ENCODE measurements at places on chromosomes 4 and X. TPM values are rescaled to one million over a fixed set of nuclear protein-coding genes. Genes with fewer than 3 reads are reported as not detected.

- DNase-seq = no peak
These were observed 127.1 kb downstream of the FBXO8 start for GRCh38 chr4:174156239-174156826.

- no peak for DNase-seq
These were observed 927.6 kb downstream of the PCDH7 start for GRCh38 chr4:31647786-31648185.

DNA sequence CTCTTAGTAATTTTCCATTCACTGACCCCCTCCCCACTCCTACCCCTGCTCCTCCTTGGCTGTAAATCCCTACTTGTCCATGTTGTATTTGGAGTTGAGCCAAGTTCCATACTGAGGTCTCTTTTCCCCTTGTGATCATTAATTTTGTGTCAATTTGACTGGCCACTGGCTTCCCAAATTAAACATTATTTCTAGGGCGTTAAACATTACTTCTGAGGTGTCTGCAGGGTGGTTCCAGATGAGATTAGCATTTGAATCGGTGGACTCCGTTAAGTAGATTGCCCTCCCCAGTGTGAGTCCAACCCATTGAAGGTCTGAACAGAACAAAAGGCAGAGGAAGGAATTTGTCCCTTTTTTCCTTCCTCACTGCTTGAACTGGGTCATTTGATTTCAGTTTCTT is 25.7 kb downstream of the SLC39A8 start:
- DNase-seq = no peak

GRCh38 chr4:52036886-52037530 is 1.1 kb downstream of the SGCB start:
- no peak for DNase-seq

DNA sequence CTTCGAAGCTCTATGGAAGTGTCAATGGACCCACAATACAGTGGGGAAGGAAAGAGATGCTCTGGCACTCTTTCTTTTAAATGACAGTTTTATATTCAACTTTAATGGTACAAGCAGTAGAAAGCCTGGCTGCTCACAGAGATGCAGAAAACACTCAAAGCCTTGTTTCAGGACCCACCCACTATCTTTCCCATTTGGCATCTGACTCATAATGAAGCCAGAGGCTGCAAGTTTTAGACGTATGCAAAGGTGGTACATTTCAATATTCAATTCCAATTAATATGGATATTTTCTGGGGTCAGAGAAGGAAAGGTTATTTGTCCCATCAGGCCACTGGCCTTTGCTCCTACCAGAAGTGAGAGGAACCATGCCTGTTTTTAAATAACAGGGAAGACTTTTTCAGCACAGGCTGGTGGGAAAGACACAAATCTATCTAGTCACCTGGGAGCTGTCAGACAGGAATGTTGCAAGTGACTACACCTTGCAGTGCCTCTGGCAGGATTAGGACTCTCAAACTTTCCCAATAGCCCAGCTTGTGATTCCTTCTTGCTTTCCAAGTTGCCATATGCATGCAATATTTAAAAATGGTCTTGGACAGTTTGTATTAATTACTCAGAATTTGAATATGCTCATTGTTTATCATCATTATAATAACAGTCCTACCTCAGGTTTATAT is 70.0 kb upstream of the RAB40AL start:
- DNase-seq = no peak

- DNase-seq = no peak
These were observed 344.4 kb downstream of the NR3C2 start for GRCh38 chr4:148097801-148098200.

GRCh38 chrX:139720136-139720535 is 12.2 kb upstream of the MCF2 start:
- DNase-seq = no peak

DNA sequence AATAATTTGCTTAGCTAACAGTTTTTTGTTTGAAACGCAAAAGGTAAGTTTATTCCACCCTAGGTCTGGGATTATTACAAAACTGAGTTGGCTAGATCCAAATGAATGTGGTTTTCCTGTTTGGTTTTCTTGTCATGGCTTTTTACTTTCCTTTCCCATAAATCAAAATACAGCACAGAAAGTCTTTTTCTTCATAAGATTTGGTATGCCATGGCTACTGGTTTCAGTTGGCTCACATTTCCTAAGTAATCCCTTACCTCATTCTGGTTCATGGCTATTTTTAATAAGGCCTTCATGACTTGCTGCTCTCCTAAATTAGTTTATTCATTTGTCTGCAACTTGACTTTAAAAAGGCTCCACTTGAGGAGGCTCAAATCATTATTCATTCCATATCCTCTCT is 12.9 kb upstream of the PAK3 start:
- DNase-seq = no peak

GRCh38 chr4:4921077-4921476 is 61.6 kb downstream of the MSX1 start:
- DNase-seq = no peak

- DNase-seq = no peak
These were observed 17.5 kb downstream of the SH3BP2 start for GRCh38 chr4:2810388-2810787.

- no peak for DNase-seq
These were observed 404.2 kb downstream of the MID1IP1 start for GRCh38 chrX:39205467-39205866.

DNA sequence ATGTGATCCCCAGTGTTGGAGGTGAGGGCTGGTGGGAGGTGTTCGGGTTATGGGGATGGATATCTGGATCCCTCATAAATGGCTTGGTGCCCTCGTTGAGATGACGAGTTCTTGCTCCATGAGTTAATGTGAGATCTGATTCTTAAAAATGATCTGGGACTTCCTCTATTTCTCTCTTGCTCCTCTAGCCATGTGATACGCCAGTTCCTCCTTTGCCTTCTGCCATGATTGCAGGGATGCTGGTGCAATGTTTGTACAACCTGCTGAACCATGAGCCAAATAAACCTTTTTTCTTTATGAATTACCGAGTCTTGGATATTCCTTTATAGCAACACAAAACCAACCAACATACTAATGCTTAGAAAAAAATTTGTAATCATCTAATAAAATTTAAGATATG is 56.6 kb downstream of the STAP1 start:
- DNase-seq = no peak

DNA sequence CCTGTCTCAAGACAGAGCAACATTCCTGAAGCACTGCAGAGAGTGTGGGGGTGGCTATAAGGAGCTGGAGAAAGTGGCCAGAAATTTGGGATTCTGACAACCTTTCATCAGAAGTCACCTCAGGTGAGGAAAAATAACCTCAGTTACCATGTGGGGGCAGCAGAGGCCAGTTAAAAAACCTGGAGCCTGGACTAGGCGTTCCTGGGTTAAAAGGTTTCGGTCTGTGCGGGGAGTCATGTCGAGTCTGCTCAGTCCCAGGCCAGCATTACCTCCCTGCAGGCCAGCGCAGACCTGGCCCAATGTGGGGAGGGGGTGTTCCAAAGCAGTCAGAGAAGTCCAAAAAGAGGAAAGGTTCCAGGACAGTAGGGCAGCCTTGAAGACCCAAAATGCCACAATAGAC is 10.9 kb upstream of the NALF2 start:
- no peak for DNase-seq

DNA sequence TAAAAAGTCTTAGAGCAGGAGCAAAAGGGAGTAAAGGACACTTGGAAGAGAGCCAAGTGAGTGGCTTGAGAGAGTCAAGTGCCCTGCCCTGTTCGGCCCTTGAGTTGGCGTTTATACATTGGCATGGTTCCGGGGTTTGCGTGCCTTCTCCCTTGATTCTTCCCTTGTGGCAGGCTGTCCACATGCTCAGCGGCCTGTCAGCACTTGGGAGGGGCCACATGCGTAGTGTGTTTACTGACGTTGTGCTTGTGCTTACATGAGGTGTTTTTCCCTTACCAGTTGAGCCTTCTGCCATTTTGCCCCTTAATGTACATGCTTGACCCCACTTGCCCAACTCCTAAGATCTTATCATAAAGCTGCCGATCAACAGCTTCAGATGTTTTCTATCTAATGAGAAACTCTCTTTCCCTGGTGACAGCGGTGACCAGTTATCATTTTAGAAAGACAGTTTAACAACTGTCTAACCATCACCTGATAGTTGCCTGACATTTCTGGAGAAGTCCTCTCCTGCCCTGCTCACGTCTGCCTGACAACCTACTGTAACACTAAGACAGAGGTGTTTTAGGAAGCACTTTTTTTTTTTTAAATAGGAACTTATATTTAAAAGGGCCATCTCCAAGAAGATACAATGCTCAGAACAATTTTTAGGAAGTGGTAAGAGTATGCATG is 49.5 kb upstream of the GC start:
- DNase-seq = no peak

DNA sequence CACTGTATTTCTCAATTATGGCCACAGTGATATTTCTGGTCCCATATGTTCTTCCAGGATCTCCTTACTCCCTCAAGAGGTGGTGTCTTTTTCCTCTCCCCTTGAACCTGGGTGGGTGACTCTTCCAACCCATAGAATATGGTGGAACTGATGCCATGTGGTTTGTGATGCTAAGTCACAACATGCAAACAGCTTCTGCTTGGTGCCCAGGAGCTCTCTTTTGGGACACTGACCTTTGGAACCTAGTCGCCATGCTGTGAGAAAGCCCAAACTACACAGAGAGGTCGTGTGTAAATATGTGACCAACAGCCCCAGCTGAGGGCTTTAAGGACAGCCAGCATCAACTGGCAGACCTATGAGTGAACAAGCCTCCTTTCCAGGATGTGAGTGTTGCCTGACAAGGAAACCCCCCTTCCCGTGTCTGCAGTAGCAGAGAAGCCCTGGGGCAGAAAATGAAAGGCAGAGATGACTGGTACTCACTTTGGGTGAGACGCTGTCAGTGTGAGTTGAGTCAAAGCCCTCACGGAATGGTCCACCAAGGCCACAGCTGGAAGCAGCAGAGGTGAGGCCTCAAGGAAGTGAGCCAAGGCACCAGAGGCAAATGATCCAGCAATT is 223.4 kb downstream of the BCOR start:
- no peak for DNase-seq

DNA sequence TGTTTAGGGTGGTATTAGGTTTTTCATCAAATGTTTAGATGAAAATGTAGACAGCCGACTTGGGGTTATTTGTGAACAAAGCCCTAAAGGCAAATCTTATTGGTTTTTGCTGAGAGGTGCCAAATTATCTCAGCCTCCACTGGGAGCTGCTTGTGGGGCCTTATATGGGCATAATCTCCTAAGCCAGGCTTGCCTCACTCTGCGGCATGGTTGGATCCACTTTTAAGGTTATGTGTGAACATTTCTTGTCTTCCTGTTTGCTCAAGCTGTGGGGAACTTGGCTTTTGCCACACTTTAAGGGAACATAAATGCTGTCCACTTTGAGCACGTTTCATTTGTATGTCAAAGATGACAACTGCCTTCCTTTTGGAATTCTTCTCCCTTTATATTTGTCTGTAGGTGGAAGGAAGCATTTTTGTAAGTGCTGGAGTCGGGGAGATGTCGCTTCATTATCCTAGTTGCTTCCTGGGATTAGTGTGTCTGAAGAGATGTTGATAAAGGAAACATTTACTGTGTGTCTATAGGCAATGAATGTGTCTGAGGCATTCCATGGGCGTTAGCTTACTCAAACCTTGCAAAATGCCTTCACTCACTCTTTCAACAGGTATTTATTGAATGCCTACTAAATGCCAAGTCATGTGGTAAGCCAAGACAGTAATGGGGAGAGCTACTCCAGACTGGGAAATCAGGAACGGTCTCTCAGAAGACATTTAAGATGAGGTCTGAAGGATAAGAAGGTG is 78.3 kb downstream of the SLC9A6 start:
- no peak for DNase-seq

DNA sequence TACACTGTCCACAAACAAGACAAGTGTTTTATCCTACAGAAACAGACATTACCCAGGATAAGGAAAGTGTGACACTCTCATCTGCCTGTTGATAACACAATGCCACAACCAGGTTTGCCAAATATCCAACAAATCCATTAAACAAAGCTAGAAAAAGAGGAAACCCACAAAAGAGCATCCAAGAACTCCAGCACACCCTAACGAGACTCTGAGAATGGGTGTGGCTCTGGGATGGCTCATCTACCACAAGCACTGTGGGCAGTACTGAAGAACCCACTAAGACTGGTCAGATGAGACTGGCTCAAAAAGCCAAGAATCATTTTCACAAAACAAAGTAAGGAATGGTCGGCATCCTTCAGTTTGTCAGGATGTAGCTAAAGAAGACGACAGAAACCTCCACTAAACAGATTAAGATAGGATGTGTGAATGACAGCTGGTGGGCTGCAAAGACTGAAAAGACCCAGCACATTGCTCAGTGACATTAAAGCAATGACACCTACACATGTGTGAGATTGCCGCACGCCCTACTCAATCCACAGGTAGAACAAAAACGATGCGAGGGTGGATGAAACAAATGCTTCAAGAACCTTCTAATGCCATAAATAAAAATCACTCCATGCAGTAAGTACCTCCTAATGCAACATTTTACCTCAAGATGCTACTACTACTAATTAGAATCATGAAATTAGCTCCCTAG is 14.7 kb downstream of the ATP8A1 start:
- DNase-seq = no peak

Gene SH3BGRL
- total RNA-seq = 43.4 TPM

Gene PPP4R3C
- total RNA-seq = not detected

Gene CLGN
- 3.8 TPM for total RNA-seq

Gene RNF212
- 0.53 TPM for total RNA-seq

Gene VEGFD
- total RNA-seq = 1.1 TPM

Gene NPNT
- 15.4 TPM for total RNA-seq

Gene GTPBP6
- 31.0 TPM for total RNA-seq

Gene KLHL13
- total RNA-seq = 4.0 TPM

Gene TMEM156
- total RNA-seq = not detected

Gene NXF2B
- total RNA-seq = not detected

Gene DCAF8L2
- not detected for total RNA-seq

Gene CABS1
- total RNA-seq = not detected

Gene GLUD2
- 0.23 TPM for total RNA-seq

Gene DUX4
- total RNA-seq = not detected

Gene SPANXD
- not detected for total RNA-seq
